NB4 (cell line): ENCODE measurements at places on chromosomes 16 and 17.

DNA sequence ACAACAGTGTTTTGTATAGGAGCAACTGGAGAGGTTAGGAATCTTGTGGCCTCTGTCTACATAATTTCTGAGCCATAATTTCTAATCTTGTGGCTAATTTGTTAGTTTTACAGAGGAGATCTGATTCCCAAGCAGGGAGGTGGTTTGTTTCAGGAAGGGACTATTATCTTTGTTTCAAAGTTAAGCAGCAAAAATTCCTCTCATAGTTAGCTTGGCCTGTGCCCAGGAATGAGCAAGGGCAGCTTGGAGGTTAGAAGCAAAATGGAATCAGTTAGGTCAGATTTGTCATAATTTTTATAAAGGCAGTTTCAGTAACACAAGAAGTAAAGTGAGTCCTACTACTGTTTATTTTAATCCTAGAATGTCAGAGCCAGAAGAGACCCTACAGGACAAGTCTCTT lies 2.0 kb upstream of the RDM1 start:
- no peak for DNase-seq

DNA sequence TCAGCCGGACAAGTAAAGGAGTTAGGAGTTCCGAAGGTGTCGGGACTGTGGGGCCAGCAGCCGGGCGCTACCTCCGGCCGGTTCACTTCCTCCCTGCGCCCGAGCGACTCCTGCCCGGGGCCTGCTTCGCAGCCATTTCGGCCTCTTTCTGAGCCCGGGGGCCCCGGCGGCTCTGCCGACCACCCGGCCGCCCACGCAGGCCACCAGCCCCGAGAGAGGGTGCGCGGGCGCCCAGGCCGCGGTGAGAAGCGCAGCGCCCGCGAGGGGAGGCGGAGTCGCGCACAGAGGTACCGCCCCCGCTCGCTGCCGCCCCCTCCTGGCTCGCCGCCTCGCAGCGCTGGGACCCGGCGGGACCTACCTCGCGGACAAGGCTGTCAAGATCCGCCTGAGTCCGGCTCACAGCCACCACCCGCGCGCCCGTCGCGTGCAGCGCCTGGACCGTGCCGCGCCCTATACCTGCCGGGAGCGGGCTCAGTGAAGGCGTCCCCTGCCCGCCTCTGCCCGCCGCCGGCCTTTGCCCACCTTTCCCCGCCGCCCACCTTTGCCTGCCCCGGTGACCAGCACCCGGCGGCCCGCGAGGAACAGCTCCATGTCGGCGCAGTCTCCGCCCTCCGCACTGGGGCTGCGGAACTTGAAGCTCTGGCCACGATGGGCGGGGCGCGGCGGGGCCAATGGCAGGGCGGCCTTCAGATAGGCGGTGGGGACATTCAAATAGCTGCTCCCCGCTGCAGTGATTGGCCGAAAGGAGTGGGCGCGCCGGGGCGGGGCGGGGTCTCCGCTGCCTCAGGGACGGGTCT lies at the start of gene DCXR:
TSS of gene DCXR (minus strand) at position 606 of the 797 bp plus-strand sequence. CDS start at position 591, 15 bp downstream.
- DNase-seq = peak; percentile 98

- peak; percentile 78 for DNase-seq
Observed at GRCh38 chr17:29760279-29761039, 137.7 kb upstream of the CORO6 start.

DNA sequence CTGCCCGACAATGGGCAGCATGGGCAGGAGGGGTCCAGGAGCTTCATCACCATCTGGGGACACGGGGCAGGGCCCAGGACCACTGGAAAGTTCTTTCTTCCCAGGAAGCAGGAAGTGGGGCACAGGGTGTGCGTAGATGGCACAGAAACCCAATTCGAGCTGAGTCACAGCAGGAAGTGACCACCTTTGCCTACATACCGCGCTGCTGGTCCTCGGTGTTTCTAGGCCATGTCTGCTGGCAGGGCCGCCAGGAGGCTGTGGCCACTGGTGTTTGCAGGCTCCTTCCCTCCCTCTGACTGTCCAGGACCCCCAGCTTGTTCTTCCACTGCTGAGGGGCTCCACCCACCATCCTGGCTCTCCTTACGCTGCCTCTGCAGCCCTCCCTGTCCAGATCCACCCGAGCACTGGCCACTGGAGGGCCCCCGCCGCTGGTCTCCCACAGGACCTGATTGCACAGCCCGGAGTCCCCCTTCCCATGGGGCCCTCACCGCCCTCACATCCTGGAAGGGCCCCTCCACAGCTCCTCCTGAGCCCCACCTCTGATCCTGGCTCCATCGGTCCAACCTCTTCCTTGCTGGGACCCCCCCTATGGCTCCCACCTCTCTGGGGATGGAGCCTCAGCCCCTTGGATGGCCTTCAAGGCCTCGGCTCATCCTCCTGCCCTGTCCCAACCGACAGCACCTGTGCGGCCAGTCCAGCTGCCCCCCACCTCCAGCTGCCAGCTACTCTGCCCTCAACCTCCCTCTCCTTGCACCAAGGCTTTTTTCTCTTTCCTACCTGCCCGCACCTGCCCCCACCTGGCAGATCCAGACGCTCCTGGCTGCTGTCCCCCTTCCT lies 14.5 kb upstream of the RASD1 start:
- DNase-seq = peak; percentile 76

DNA sequence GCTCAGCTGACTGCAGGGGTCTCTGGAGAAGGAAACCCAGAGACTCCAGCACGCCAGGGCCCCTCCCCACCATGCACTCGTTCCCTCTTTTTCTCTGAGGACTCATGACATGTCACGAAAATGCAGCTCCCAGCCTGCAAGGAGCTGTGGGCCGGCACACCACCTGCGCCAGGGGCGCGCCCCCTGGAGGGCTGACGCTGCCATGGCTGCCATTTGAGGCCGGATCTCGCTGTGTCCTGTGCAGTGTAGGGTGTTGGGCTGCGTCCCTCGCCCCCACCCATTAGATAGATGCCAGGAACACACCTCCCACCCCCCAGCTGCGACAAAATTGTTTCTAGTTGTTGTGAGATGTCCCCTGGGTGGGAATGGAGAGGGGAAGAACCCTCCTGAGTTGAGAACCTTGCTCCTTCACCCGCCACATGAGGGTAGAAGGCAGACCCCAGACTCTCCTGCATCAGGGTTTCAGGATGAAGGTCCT lies 8.2 kb downstream of the SYNGR2 start:
- DNase-seq = peak; percentile 77

GRCh38 chr16:67563708-67564468 lies 1.6 kb downstream of the CTCF start:
- DNase-seq = peak; percentile 82

DNA sequence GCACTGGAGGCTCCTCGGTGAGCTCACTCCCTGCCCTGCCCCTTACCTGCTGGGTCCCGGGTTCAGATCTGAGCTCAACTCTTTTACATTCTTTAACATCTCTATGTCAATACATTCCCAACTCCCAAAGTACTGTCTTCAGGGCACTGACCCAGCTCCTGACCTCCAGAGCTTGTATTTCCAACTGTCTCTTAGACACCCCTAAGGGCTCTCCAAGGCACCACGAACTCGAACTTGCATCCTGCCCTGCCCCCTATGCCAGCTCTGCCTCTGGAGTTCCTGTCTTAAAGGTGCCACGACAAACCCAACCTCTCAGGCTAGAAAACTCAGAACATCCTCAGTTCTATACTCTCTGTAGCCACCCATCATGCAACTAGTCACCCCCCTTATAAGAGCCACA lies 38.6 kb downstream of the IFT140 start:
- no peak for DNase-seq

DNA sequence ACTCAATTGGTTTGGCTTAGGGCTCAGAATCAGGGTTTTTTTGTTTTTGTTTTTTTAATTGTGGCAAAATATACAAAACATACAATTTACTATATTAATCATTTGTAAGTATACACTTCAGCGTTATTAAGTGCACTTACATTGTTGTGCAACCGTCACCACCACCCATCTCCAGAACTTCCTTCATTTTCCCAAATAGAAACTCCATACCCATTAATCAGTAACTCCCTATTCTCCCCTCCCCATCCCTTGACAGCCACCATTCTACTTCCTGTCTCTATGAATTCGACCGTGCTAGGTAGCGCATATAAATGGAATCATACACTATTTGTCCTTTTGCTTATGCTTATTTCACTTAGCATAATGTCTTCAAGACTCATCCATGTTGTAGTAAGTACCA lies 45.2 kb upstream of the DHX40 start:
- DNase-seq = no peak

DNA sequence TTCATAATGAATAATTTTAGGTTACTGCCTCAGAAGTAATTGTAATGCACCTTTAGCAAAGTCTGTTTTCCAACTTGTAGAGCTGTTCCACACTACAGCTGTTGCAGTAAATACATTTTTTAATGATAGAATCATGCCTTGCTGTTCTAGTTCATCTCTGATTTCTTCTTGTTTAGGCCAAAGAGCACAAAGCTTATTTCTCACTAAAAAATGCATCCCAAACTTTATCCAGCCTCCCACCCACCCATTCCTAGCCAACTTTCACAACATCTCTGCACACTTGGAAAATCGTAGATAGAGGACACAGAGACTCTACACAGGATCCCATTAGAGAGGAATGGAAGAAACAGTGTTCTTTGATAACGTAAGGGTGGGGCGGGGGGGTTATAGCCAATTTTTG lies 252.2 kb upstream of the DYNLRB2 start:
- DNase-seq = no peak

DNA sequence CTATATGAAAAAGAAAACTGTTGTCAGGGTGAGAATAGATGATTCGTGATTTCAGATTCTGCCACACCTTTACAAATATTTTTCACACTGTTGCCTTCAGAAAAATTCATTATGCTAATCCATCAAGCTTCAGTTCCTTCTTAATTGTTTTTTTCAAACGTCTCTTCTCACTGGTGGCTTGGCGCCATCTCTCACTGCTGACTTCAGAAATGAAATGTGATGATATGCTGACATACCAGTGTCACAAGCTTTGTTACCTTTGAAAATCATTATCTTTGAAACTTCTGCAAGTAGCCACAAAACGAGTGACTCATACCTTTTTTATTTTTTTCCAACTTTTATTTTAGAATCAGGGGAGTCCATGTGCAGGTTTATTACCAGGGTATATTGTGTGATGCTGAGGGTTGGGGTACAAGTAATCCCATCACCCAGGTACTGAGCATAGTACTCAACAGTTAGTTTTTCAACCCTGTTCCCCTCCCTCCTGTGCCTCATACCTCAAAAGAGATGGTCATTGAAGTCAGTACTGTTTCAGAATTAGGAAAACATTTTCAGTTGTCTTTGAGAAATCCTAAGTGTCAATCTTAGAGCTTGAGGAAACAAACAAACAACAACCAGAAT lies 14.0 kb upstream of the KRT222 start:
- DNase-seq = peak; percentile 4

DNA sequence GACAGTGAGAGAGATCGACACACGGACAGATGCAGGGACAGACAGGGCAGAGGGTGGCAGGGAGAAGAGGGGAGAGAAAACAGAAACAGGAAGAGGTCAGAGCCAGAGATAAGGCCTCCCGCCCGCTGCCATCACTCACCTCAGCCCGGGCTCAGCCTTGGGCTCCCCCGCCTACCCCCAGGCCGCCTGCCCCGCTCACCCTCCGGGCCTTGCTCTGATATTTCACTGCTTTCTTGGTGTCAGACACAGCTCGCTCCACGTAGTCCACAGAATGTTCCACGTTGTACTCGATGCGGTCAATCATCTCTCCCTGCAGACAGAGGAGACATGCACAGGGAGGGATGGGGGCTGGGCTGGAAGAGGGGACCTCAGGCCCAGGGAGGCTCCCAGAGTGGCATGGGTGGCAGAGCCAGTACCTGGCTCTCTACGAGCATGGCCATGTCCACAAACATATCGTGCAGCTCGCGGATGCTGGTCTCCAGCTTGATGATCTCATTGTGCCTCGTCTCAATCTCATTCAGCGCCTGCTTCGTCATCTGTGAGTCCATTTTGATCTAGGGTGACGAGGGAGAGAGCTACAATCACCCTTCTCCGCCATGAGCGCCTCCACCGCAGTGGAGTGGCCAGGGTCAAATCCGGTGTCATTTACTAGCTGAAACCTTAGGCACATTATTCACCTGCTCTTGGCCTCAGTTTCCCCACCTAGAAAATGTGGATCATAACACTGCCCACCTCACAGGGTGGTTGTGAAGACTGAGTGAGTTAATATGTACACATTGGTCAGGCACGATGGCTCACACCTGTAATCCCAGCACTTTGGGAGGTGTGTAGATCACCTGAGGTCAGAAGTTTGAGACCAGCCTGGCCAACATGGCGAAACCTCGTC lies 8.2 kb downstream of the HSD3B7 start:
- DNase-seq = peak; percentile 82

- DNase-seq = no peak
Observed at GRCh38 chr16:80081846-80082245, 458.9 kb upstream of the DYNLRB2 start.

GRCh38 chr17:81513753-81514488 lies 1.3 kb upstream of the ACTG1 start:
- peak; percentile 66 for DNase-seq

DNA sequence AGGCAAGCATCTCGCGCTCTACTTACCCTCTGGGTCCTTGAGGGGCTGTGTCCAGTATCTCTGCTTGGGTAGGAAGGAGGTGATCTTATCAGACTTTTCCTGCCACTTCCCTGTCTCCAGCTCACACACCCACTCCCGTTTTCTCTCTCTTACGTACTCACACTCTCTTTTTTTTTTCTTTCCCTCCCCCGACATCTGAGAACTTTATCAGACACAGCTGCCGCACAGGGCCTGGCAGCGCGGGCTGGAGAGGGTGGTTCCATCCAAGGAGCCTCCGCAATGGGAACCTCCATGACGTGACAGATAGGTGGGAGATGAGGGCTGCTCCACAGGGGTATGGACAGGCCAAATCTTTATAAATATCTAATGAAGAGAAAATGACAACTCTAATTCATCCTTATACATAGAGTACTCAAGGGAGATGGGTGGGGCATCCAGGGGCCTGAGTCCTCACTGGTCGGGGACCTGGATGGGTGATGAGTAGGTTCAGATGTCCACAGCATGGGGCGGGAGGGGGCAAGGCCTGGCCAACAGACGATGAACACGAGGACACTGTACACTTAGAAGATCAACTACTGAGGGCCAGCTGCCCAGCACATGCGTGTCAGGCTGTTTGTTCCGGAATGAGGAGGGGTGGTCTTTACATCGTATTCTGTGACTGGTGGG lies 23.3 kb downstream of the MINK1 start:
- no peak for DNase-seq

GRCh38 chr17:29246628-29247027 lies at the start of gene CRYBA1:
Gene CRYBA1 (plus strand): TSS chr17:29246859. CDS start chr17:29246864, 5 bp downstream.
- DNase-seq = no peak

GRCh38 chr17:5986644-5987043 lies 83.5 kb upstream of the WSCD1 start:
- DNase-seq = no peak
